ENCODE measurements at places on chromosomes 5 and 9. TPM values are rescaled to one million over a fixed set of nuclear protein-coding genes. Genes with fewer than 3 reads are reported as not detected.
A peak's percentile ranks its signal among the peaks of the same experiment; 100 is the strongest.

GRCh38 chr5:107337281-107337680 is 333.5 kb downstream of the EFNA5 start:
- H3K27ac ChIP-seq: no peak overlapping the region
- no peak overlapping the region for H3K4me3 ChIP-seq
- no peaks in the 10 kb centered on the region for H3K27me3 ChIP-seq

DNA sequence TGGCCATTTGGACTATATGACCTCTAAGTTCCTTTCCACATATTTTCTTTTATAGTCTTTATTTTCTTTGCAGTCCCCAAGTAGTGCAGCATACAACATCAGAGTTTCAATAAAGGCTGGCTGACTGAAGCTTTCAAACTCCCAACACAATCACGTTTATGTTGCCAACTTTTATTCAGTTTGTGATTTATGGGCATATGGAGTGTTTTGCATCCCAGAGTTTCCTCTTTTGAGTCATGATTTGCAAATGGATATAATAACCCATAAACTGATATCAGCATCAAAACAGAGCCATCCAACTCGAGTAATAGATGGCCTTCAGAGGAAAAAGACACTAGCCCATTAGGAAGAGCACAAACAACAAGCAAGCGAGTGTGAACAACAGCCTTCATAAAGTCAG is 414.0 kb downstream of the ELAVL2 start:
- no peaks in the 10 kb centered on the region for H3K36me3 ChIP-seq
- H3K27ac ChIP-seq: no peak overlapping the region
- no peaks in the 10 kb centered on the region for H3K4me1 ChIP-seq
- H3K4me3 ChIP-seq: no peak overlapping the region
- no peaks in the 10 kb centered on the region for H3K27me3 ChIP-seq

DNA sequence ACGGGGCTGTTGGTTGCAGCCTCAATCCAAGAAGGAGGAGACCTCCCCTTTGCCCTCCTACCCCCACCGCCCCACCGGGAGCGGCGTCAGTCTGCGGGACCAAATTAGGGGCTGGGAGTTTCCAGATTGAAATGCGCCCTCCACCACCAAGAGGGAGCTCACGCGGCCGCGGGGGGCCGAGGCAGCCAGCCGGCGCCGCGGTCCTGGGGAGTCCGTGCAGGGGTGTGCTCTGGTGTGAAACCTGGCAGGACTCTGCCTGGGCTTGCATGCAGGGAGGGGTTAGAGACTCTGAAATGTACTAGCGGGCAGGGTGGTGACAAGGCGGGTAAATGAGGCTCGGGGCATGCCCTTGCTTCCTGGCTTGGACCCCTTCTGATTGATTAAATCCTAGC is 989 bp upstream of the FBN2 start:
- no peak for DNase-seq
- no peaks in the 10 kb centered on the region for H3K27me3 ChIP-seq
- H3K4me3 ChIP-seq: peak overlapping the region; percentile 81
- no peaks in the 10 kb centered on the region for H3K36me3 ChIP-seq

DNA sequence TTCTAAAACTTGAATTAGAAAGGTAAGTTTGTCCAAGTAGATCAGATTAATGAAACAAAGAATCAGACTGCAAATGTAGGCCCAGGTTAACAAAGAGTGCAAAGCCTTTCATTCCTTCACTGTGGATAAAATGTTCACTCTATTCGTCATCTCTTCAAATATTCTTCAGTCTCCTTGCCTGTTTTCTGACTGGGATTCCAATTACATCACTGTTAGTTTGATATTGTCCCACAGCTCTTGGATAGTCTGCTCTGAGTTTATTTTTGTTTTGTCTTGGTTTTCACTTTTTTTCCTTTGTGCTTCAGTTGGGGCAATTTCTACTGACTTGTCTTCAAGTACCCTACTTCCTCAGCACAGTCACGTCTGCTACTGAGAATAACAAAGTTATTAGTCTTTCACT is 38.5 kb upstream of the GZMA start:
- no peaks in the 10 kb centered on the region for H3K36me3 ChIP-seq
- H3K27me3 ChIP-seq: no peaks in the 10 kb centered on the region
- H3K4me1 ChIP-seq: no peaks in the 10 kb centered on the region

DNA sequence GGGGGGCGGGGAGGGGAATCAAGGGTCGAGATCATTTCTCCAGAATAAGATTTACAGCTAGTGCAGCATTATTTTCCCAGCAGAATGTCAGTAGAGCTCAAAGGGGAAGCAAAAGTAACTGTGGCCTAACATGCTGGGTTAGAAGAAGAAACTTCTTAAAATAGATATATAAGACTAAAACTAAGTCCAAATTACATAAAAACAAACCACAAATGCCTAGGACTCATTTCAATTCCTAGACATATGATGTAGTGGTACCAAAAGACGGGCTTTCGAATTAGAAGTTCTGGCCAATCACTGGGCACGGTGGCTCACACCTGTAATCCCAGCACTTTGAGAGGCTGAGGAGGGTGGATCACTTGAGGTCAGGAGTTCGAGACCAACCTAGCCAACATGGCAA is 20.8 kb upstream of the MELK start:
- H3K27ac ChIP-seq: no peak overlapping the region
- H3K4me3 ChIP-seq: no peak overlapping the region
- no peak for DNase-seq
- no peaks in the 10 kb centered on the region for H3K4me1 ChIP-seq

- no peak overlapping the region for H3K4me3 ChIP-seq
- H3K36me3 ChIP-seq: no peaks in the 10 kb centered on the region
- no peaks in the 10 kb centered on the region for H3K4me1 ChIP-seq
- H3K27ac ChIP-seq: no peak overlapping the region
- H3K27me3 ChIP-seq: no peaks in the 10 kb centered on the region
- DNase-seq: no peak
Measured at GRCh38 chr5:125928663-125929062, 494.5 kb upstream of the GRAMD2B start.

DNA sequence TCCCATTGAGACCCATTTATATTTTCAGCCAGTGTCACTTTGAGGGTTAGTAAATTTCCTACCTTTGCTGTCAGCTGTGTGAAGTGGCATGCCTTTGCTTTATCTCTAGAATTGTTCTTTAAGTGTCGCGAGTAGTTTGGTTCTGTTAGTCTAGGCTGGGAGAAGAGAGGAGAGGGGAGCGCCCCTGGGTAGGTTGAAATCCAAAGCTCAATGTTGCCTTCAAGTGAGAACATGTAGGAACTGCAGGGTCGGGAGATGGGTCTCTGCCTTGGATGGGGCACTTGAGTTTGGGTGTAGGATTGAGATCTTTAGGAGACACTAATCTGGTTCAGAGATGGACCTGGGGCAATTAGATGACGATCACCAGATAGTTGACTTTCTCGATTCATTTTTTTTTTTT is 46.3 kb downstream of the STC2 start:
- H3K27me3 ChIP-seq: peaks cover 8% of the 10 kb centered on the region
- no peak for DNase-seq
- H3K27ac ChIP-seq: no peak overlapping the region
- H3K4me1 ChIP-seq: peaks cover 8% of the 10 kb centered on the region

DNA sequence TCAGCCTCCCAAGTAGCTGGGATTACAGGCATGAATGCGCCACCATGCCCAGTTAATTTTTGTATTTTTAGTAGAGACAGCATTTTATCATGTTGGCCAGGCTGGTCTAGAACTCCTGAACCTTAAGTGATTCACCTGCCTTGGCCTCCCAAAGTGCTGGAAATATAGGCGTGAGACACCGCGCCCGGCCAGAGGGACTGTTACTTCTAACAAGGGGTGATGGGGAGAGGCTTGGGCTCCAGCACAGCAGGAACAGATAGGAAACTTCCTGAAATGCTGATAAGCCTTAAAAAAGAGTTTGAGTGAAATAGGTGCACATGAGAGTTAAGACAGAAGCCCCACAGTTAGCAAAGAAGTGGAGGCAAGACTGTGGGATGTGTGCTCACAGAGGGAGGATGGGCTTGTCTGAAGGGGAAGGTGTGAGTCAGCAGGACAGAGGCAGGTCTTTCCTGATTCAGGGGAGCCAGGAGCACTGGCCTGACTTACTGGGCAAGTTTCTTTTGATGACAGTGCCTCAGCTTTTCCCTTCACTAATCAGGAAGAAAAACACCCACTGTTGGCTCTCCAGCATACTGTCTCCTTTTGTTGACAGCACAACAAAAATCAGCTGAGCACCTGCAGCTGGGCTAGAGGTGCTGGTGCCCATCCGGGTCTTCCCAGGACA is 68.4 kb downstream of the RAD23B start:
- no peaks in the 10 kb centered on the region for H3K4me1 ChIP-seq
- DNase-seq: no peak
- H3K36me3 ChIP-seq: no peaks in the 10 kb centered on the region
- no peak overlapping the region for H3K27ac ChIP-seq
- no peaks in the 10 kb centered on the region for H3K27me3 ChIP-seq

DNA sequence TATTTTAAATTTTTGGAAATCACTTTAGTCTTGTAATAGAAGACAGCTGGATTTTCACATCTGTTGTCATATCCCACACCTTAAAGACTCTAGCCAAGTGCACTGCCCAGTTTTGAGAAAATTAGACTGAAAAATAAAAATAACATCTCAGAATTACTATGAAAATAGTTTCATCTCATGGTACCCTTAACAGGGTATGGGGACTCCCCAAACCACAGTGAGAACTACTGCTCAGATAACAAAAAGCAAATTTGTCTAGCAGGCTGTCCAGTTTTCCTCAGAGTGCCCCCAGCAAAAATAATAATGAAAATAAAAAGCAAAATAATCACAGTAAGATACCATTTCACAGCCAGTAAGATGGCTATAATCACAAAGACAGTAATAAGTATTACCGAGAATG is 6.5 kb downstream of the UBQLN1 start:
- H3K36me3 ChIP-seq: no peaks in the 10 kb centered on the region
- H3K4me3 ChIP-seq: peak overlapping the region; percentile 6
- no peaks in the 10 kb centered on the region for H3K27me3 ChIP-seq
- no peak for DNase-seq
- peak overlapping the region; percentile 53 for H3K27ac ChIP-seq

DNA sequence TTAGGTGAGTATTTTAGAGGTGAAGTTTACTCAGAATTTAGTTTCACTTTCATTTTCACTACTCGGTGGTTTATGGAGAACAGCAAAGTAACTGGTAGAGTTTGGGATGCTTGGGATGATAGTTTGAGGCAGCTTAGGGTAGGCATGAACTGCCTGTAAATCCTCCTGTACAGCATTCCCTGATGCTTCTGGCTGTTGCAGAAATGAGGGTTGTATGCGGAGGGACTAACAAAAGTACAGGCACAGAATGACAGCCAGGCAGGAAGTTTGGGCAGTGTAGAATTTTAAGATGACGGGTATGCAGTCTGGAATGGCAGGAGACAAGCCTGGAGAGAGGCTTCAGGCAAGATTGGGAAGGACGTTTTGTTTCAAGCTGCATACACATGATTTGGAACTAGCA is 48.0 kb upstream of the FAM120AOS start:
- H3K4me1 ChIP-seq: peaks cover 9% of the 10 kb centered on the region
- DNase-seq: no peak
- peak overlapping the region; percentile 47 for H3K27ac ChIP-seq

DPP7 gene
- 100 TPM for total RNA-seq

SPAG8 gene
- total RNA-seq: 5.7 TPM
